Astrocyte (in vitro differentiated cells and primary cell): ENCODE measurements at places on chromosomes 12 and 14. TPM values are rescaled to one million over a fixed set of nuclear protein-coding genes. Genes with fewer than 3 reads are reported as not detected.

DNA sequence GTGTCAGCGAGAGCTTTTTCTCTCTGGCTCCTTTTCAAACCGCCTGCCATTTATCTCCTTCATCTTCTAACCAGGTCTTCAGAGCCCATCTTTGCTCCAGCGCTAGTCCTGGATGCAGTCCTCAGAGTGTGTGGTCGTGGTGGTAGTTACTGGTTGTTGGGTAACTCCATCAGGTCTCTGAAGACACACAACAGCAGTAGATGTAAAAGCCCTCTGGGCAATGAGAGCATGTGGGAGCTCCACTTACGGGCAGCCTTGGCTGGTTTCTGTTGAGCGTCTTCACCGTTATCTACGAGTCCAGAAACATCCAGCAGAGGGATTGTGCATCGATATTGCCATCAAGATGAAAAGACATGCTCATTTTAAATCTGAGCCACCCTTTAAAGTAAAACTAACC lies 61.2 kb downstream of the FBXL14 start:
- H3K27me3 ChIP-seq: peaks cover 10% of the 10 kb centered on the region
- peak; percentile 27 for DNase-seq
- peaks cover 33% of the 10 kb centered on the region for H3K4me1 ChIP-seq
- peak overlapping the region; percentile 17 for H3K4me3 ChIP-seq
- no peaks in the 10 kb centered on the region for H3K36me3 ChIP-seq

The NKX2-1 gene
- not detected in 2 replicates for total RNA-seq

The CPNE6 gene
- not detected in 2 replicates for total RNA-seq

DNA sequence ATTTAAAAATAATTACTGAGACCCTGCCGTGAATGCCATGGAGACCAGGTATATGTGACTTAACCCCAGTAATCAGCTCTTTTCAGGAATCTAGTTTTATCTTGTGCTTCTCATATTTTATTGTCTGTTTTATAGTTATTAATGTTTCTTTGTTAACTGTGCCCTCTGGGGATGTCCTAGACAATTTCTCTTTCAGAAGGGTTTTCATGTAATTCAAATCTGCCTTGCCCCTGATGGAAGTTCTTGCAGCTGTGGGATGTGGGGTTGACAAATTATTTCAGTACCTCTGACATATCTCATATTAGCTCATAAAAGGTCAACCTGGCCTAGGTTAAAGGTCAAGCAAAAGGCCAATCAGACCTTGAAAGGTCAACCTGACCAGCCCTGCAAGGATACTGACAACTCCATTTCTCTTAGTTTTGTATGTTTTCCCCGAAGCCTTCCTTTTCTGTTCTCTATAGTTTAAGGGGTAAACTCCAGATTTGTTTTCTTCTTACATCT lies 182.3 kb downstream of the SLC41A2 start:
- H3K27me3 ChIP-seq: no peaks in the 10 kb centered on the region
- DNase-seq: no peak
- H3K4me3 ChIP-seq: no peak overlapping the region
- no peaks in the 10 kb centered on the region for H3K4me1 ChIP-seq

DNA sequence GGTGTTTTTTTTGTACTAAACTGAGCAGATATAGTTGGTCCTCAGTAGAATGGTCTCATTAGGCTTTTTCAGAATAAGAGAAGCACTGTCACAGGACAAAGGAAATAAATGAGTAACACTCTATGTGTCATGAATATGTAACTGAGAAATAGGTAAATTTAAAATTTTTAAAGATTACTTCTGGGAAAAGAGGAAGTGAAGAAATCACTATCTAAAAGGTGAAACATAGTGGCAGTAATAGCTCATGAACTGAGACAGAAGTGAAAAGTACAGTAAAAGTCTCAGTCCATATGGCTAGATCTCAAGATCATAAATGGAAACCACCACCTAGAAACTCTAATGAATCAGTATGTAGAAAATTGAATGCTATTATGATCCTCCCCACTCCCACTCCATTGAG lies 89.3 kb upstream of the TTC7B start:
- H3K4me1 ChIP-seq: no peaks in the 10 kb centered on the region
- DNase-seq: no peak
- no peak overlapping the region for H3K27ac ChIP-seq
- H3K36me3 ChIP-seq: no peaks in the 10 kb centered on the region
- no peak overlapping the region for H3K4me3 ChIP-seq
- H3K27me3 ChIP-seq: no peaks in the 10 kb centered on the region

The SPX gene
- 19.8 and 26.1 TPM in 2 replicates for total RNA-seq

DNA sequence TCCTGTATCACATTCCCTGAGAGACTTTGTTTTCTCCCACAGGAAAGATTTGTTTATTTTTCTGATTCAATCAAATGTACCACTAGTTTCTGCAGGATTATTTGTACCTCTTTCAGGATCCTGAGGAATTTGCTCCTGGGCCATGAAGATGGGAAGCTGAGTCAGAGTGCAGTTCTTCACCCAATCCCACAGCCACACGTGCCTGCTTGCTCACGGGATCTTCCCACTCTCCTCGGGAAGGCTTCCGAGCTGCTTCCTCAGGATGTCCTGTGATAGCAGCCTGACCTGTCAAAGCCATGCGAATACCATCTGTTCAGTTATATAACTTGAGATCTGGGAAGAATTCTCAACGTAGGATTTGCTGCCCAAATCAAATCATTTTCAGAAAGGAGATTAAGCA lies 41.8 kb upstream of the HIF1A start:
- H3K27me3 ChIP-seq: no peaks in the 10 kb centered on the region
- H3K4me1 ChIP-seq: peaks cover 3% of the 10 kb centered on the region
- no peak overlapping the region for H3K27ac ChIP-seq
- no peak overlapping the region for H3K4me3 ChIP-seq

The AMN gene
- 2.0 and 3.4 TPM in 2 replicates for total RNA-seq

GRCh38 chr12:94811611-94812010 lies 161.3 kb upstream of the TMCC3 start:
- no peaks in the 10 kb centered on the region for H3K4me1 ChIP-seq
- DNase-seq: no peak
- no peaks in the 10 kb centered on the region for H3K36me3 ChIP-seq
- no peaks in the 10 kb centered on the region for H3K27me3 ChIP-seq
- no peak overlapping the region for H3K27ac ChIP-seq
- no peak overlapping the region for H3K4me3 ChIP-seq

DNA sequence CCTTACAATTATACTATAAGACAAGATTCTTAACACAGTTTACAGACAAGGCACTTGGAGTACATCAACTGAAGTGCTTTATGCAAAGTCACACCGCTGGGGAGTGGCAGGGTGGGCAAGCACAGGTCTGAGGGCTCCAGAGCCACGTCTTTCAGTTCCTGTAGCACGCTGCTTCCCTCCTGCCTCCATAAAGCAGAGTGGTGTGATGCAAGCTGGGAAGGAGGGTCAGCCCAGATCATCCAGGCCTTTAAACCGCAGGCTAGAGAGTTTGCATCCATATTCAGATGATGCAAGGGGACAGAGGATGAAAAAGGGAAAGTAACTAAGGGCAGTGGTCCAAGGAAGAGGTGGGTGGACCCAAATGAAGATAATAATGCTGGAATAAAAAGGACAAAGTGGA lies 132.6 kb downstream of the ITPR2 start:
- DNase-seq: no peak
- H3K36me3 ChIP-seq: no peaks in the 10 kb centered on the region
- no peak overlapping the region for H3K27ac ChIP-seq
- peaks cover 13% of the 10 kb centered on the region for H3K4me1 ChIP-seq
- H3K4me3 ChIP-seq: no peak overlapping the region

The SLC10A1 gene
- total RNA-seq: not detected in 2 replicates

DNA sequence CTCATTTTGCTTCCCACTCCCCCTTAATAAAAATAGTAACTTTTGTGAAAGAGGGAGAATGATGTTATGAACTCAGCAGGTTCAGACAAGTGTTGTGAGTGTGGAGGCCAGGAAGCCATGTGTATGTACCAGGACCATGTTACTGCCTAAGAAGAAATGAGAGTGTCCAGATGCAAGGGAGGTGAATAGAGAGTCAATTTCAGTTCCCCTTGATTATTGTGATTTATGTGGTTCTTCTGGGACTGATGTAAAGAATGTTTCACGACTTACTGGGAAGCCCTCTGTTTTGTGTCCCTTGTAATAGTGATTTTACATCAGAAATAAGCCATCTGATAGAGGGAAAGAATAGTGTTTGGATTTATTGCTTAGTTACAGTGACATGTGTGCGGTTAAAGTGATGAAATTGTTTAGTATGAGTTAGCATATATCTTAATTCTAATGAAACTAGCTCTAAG lies 32.5 kb downstream of the FBXO34 start:
- H3K36me3 ChIP-seq: no peaks in the 10 kb centered on the region
- H3K27me3 ChIP-seq: no peaks in the 10 kb centered on the region
- DNase-seq: no peak
- no peak overlapping the region for H3K4me3 ChIP-seq
- H3K4me1 ChIP-seq: peaks cover 10% of the 10 kb centered on the region

The HIP1R gene
- total RNA-seq: 21.3 and 22.2 TPM in 2 replicates

DNA sequence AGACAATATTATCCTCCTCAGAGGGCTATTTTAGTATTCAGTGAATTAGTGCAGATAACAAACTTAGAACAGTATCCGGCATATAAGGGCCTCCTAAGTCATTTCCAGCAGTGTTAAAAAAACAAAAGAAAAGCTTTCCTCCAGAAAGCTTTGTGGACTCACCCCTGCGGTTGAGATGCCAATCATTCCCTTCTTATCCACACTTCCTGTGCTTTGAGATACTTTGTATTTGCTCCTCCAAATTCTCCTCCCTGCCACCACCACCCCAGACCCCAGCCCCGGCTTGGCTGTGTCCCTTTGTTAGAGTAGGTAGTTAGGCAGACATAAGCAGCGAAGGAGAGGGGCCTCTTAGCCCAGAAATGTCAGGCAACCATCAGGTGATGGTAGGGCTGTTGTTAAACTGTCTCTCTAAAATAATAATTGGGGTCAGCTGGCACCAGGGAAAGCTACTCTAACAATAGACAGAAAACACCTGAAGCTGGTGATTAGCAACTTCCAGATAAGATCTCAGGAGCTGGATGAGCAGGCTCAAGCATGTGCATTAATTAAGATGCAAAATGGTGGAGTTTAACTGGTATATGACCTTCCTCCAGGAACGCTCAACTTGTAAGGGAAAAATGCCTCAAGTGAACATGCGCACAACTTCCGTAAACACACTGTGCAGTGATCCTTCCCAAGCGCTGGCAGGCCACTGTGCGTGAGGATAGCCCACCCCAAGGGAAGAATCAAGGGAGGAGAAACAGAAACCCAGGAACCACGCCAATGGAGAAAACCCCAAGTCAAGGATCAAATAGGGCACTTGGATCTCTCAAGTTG lies 152.1 kb upstream of the EEA1 start:
- H3K4me3 ChIP-seq: no peak overlapping the region
- peaks cover 19% of the 10 kb centered on the region for H3K4me1 ChIP-seq
- H3K36me3 ChIP-seq: no peaks in the 10 kb centered on the region

GRCh38 chr12:42145197-42145549 lies 499 bp upstream of the GXYLT1 start:
- H3K36me3 ChIP-seq: no peaks in the 10 kb centered on the region
- no peak for DNase-seq
- peak overlapping the region; percentile 75 for H3K4me3 ChIP-seq
- peaks cover 10% of the 10 kb centered on the region for H3K4me1 ChIP-seq
- no peak overlapping the region for H3K27ac ChIP-seq

DNA sequence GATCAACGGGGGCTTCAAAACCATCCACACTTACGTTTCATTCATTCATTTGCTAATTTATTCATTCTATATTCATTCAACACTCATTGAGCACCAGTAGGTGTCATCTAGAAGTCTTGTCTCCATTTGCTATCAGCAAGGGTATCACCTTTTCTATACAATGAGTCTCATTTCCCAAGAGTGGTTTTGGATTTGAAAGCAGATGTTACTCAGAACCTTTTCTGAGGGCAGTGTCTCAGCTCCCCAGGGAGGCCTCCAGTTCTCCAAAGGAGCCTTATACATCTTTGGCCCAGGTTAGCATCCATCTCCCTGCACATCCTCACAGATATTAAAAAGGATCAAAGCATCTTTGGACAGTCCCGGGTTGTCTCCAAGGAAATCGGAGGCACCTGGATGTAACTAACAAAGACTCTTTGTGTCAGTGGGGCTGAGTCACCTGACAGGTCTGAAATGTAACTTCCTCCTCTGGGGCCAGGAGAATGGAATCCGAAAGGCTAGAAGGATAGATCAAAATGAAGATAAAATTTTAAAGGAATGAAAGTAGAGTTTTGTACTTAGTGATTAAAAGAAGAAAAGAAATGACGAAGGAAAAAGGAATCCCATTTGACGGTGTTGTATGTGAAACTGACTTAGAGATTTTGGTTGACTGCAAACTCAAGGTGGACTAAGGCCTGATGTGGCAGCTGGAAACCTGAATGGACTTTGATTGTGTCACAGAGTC lies 103.0 kb downstream of the VCPKMT start:
- H3K4me1 ChIP-seq: peaks cover 14% of the 10 kb centered on the region
- H3K27ac ChIP-seq: peak overlapping the region; percentile 7
- DNase-seq: peak; percentile 73
- H3K4me3 ChIP-seq: no peak overlapping the region
- no peaks in the 10 kb centered on the region for H3K36me3 ChIP-seq

GRCh38 chr14:26123459-26123858 lies 474.4 kb downstream of the NOVA1 start:
- no peaks in the 10 kb centered on the region for H3K27me3 ChIP-seq
- DNase-seq: no peak
- no peaks in the 10 kb centered on the region for H3K4me1 ChIP-seq
- H3K27ac ChIP-seq: no peak overlapping the region

GRCh38 chr12:25146686-25147085 lies 48.3 kb downstream of the DNAI7 start:
- no peaks in the 10 kb centered on the region for H3K36me3 ChIP-seq
- peaks cover 4% of the 10 kb centered on the region for H3K4me1 ChIP-seq
- no peak for DNase-seq
- no peaks in the 10 kb centered on the region for H3K27me3 ChIP-seq
- H3K4me3 ChIP-seq: no peak overlapping the region
- no peak overlapping the region for H3K27ac ChIP-seq

DNA sequence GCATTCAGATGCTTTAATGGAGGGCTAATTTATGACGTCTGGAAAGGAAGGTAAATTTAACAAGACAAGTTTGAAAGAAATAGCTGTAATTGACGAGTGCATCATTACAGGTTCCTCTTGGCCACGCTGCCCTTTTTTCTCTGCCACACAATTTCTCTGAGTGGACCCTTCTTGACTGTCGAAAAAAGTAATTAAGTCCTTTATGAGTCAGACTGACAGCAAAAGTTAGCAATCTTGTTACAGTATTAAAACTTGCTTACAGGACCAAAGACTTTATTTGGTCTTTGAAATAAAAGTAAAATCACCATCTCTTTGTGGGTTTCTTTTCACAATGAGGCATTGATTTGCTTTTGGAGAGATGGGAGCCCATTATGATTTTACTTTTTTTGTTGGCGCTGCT lies 42.6 kb downstream of the SAMD4A start:
- H3K27me3 ChIP-seq: no peaks in the 10 kb centered on the region
- peak overlapping the region; percentile 63 for H3K27ac ChIP-seq
- no peaks in the 10 kb centered on the region for H3K36me3 ChIP-seq
- peak; percentile 37 for DNase-seq
- H3K4me1 ChIP-seq: peaks cover 35% of the 10 kb centered on the region

GRCh38 chr14:91125271-91125660 lies 11.4 kb downstream of the DGLUCY start:
- H3K27ac ChIP-seq: no peak overlapping the region
- DNase-seq: no peak
- H3K36me3 ChIP-seq: no peaks in the 10 kb centered on the region
- no peaks in the 10 kb centered on the region for H3K4me1 ChIP-seq

- H3K4me1 ChIP-seq: peaks cover 12% of the 10 kb centered on the region
- no peak overlapping the region for H3K27ac ChIP-seq
- peak; percentile 31 for DNase-seq
These were observed 87.0 kb downstream of the TBX5 start for GRCh38 chr12:114318984-114319383.

- H3K4me1 ChIP-seq: peaks cover 11% of the 10 kb centered on the region
- no peak overlapping the region for H3K4me3 ChIP-seq
- no peak for DNase-seq
- no peaks in the 10 kb centered on the region for H3K36me3 ChIP-seq
These were observed 394.4 kb downstream of the DAD1 start for GRCh38 chr14:22194664-22195063.

The NRXN3 gene
- 12.6 and 18.0 TPM in 2 replicates for total RNA-seq
